ENCODE measurements at places on chromosomes 3 and 15.
A peak's percentile ranks its signal among the peaks of the same experiment; 100 is the strongest.

DNA sequence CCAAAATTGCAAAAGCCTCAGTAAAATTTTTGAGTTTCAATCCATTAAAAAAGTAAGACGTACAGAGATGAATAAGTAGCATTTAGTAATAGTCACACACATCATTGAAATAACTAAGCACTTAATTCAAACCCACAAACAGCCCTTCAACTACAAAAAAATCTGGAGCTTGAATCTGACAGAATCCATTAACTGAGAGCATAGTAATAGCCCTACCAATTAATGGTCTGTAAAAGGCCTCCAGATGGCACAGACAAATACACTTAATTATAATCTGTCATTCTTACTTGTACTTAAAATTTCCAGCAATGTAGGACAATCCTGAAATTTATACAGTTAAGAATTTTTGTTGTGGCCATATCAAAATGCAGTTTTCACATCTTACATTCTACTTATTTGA is 246.9 kb downstream of the VGLL3 start:
- peak; percentile 65 for DNase-seq

GRCh38 chr15:25847051-25847450 is 16.1 kb downstream of the ATP10A start:
- peak; percentile 15 for DNase-seq

DNA sequence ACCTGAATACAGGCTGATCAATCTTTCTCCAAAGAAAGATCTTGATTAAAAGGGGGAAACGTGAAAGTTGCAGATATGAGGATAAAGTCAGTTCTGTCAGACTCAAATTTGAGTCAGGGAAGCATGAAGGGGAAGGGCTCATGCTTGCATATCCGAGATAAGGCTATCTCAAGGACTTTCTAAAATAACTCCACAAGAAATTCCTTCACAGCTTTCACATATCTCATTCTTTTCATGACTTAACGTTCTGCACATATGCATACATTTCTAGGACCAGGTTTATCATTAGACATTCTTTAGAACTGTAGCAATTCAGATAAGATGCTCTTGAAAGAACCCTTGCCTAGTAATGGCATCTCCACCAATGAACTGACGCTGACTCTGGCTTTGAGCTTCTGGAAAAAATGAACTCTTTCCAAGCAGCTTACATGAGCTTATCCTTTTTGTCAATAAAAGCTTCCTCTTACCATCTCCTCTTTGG is 15.9 kb downstream of the SH3GL3 start:
- DNase-seq = no peak

DNA sequence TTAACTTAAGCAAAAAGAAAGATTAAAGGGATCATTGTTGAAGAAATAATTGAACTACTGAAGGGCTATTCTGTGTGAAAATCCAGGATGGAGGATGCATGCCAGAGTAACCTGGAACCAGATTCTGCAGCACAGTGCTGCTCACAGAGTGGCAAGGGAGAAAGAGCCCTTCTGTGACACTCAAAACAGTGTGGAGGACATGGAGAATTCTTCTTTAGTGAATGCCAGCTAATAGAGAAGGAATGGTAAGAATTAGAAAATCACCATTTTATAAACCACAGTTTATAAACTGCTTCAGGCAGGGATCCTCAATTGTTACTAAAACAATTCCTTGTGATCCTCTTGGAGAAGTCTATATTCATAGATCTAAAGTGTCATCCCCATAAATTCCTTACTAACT is 70.4 kb upstream of the ARHGEF26 start:
- DNase-seq = no peak

GRCh38 chr15:75217012-75217411 is 15.3 kb downstream of the C15orf39 start:
- no peak for DNase-seq

- no peak for DNase-seq
These were observed 1.7 kb upstream of the SNRPA1 start for GRCh38 chr15:101296418-101297405.

DNA sequence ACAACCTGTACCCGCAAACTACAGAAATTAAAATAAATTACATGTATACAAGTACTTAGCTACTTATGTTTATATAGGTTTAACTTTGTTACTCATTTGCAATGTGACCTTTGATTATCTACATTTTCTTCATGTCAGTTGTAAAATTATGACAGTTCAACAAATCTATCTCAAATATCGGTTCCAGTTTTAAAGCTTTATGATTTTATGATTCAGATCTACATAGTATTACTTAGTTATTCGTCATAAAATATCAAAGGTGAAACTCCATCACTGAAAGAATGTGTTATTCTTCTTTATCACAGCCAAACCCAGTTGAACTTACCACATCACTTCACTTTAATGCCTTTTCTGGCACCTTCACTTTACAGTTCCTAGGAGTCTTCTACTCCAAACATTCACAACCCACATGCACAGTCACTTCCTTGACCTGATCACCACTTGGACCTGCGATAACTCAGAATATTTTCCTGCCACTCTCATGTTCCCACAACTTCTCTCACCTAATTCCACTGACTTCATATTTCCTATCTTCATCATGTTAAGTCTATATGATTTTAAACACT is 47.2 kb downstream of the SLITRK3 start:
- no peak for DNase-seq

DNA sequence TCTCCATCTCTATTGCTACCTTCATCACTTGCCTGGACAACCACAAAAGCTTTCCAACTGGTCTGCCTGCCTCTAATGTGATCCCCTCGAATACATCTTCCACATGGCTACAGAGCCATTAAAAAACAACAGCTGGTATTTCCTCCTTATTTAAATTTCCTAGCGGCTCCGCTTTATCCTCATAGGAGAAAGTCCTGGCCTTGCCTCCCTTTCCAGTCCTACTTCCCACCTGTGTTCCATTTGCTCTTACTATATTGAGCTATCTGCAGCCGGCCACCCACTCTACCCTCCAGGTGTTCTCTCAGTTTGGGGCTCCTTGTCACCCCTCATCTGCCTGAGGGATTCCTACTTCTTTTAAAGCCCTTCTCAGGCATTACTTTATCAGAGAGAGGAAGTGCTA is 49.7 kb upstream of the TSPAN3 start:
- peak; percentile 46 for DNase-seq

DNA sequence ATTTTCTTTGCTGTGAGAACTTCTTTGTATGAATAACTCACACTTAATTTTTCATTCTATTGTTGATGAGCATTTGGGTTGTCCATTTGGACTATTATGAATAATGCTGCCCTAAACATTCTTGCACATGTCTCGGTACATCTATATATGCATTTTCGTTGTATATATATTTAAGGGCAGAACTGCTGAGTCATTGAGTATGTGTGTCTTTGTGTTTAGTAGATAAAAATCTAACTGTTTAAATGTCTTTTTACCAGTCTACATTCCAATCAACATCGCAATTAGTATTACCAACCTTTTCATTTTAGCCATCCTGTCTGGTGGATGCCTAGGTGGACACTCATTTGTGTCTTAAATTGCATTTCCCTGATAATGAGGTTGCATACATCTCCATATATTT is 144.4 kb downstream of the UACA start:
- no peak for DNase-seq

DNA sequence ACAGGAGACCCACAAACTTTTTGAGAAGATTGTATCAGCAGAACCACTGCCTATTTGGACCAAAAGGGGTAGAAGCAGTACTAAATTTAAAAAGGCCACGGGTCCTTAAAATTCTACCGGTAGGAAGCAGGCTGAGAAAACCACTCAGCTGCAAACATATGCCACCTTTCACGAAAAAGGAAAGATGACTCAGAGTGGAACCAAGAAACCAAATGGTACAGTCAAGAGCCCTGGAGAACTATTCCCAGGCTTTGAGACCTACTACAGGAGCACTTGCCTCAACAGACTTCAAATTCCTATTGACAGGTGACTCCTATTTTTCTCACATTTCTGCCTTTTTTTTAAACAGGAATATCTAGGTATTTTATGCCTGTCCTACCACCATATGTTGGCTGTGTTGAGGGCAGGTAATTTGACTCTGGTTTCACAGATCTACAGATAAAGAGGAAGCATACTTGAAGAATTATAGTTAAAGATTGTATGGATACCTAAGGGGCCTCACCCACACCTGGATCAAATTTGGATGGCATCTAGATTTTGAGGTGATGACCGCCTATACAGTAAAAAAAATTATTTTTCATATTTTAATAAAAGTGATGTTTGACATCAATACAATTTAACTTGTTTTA is 10.1 kb downstream of the GOLIM4 start:
- peak; percentile 55 for DNase-seq

DNA sequence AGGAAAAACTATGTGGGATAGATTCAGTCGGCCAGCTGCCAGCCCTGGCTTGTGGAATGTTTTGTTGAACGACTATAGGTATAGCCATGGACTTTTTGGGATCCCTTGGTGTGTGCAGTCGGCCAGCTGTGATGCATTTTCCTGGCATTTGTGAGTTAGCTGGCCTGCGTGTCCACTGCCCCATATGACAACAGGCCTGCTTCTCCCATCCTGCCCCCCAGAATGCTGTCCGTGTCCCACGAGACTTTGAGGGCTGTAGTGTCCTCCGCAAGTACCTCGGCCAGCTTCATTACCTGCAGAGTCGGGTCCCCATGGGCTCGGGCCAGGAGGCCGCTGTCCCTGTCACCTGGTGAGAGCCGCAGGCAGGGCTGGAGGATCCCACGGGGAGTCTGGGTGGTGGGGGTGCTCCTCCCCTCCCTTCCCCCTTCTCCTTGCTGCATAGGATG is 23.6 kb downstream of the PTPN23 start:
- no peak for DNase-seq

DNA sequence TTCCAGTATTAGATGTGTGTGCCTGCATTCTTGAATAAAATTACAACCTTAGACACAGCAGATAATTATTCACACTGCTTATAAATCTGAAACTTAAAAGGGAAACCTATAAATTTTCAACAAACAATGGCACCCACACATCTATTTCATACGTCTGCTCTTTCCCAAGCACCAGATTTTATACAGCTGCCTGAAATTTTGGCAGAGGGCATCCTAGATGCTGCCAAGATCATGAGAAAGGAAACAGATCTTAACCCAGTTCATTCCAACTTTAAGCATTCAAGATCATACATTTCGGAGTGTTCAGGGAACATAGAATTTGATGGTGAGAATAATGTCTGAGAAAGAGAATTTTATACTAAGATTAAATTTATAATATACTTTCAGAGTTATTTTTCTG is 53.1 kb downstream of the CLDN1 start:
- DNase-seq = no peak

DNA sequence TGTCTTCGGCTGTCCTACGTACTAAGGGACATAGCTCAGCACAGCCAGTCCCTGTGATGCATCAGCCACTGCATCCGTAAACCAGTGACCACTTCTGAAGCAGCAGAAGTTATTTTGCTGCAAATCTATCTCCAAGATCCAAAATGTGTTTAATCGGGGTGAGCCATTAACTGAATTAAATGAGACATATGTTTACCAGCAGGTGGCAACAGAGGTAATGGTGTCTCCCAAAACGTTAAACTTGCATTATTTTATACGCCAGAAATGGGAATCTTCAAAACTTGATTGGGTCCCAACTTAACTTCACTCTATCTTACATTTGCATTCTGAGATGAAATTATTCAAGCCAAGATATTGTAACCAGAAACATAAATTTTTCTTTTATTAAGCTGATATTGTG is 75.3 kb upstream of the BOC start:
- peak; percentile 8 for DNase-seq

DNA sequence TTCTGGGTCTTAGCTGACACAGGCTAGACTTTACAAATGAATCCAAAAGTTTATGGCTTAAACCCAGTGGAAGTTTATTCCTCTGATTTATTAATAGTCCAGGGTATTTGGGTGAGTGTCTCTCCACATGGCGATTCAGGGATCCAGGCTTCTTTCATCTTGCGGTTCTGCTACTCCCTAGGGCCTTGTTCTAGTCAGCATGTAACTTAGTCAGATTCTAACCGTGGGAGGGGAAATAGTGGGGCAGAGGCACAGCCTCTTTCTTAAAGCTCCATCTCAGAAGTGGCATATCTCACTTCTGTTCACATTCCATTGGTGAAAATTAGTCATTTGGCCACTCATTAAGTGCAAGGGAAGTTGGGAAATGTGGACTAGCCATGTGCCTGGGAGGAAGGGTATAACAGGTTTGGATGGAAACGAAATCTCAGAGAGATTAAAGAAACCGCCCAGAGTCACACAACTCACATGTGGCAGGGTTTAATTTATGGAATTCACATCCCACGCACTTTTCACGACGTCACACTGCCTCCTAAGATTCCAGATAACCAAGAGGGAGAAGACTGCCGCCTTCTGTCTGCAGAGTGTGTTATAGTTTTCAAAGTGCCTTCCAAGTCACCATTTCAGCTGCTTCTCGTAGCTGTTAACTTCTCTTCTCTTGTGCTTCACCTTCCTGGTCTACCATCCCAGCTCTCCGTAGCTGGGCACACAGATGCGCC is 11.4 kb upstream of the RASGRF1 start:
- DNase-seq = no peak

- no peak for DNase-seq
These were observed 195.1 kb downstream of the NTRK3 start for GRCh38 chr15:88061452-88061851.

- DNase-seq = no peak
These were observed 26.7 kb downstream of the PIK3CA start for GRCh38 chr3:179174898-179175297.

- DNase-seq = no peak
These were observed 605.2 kb downstream of the NAALADL2 start for GRCh38 chr3:175464362-175464761.

DNA sequence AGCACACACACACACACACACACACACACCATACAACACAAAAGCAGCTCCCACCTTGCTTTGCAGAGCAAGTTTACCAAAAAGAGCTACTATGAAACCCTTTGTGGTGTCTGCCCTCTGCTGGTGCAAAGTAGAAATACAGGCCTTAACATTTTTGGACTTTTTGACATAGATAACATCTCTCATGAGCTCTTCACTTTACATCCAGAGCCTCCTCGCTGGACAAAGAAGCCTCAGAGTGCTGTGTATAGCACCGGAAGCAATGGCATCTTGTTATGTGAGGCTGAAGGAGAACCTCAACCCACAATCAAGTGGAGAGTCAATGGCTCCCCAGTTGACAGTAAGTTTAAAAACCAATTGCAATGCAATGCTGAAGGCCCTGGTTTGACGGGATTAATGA is 157.9 kb downstream of the CHL1 start:
- no peak for DNase-seq

- no peak for DNase-seq
These were observed 64.1 kb downstream of the AAGAB start for GRCh38 chr15:67190326-67190725.

DNA sequence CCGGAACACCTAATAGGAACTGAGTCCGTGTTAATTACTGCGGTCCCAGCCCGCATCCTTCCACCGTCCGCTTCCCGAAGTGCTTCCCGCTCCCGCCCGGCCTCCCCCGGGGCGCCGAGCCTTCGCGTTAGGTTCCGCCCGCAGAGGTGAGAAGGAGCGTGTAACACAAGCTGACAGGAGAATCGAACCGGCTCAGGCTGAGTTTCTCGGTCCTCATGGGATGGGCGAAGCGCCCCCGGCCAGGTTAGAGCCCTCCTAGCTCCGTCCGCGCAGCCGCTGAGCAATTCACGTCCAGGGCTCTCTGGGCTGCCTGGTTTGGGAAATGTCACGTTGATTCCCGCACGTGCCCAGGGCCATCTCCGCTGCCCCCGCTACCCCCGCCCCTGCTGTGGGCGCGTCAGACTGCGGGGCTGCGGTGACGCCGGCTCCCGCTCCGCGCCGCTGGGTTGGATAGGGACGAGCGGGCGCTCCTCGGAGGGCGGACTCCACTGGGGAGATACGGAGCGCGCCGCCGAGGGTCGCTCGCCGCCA is 954 bp downstream of the CLDN11 start:
- DNase-seq = no peak

All from NCI-H524 treated with DMSO at 0.1 percent for 48 hours (cell line).